ENCODE measurements at places on chromosomes 1 and 21. TPM values are rescaled to one million over a fixed set of nuclear protein-coding genes. Genes with fewer than 3 reads are reported as not detected.

The XCL2 gene
- not detected for polyA plus RNA-seq

The NBL1 gene
- polyA plus RNA-seq, result 19.9 TPM

The NBPF20 gene
- 1.6 TPM for polyA plus RNA-seq

The C1orf116 gene
- polyA plus RNA-seq, result 3.2 TPM

The ZNF683 gene
- polyA plus RNA-seq, result not detected
